MG63 (cell line): ENCODE measurements at places on chromosomes 3 and 15.
A peak's percentile ranks its signal among the peaks of the same experiment; 100 is the strongest.

GRCh38 chr3:48215466-48215865 lies 7.8 kb upstream of the CAMP start:
- no peak for DNase-seq

DNA sequence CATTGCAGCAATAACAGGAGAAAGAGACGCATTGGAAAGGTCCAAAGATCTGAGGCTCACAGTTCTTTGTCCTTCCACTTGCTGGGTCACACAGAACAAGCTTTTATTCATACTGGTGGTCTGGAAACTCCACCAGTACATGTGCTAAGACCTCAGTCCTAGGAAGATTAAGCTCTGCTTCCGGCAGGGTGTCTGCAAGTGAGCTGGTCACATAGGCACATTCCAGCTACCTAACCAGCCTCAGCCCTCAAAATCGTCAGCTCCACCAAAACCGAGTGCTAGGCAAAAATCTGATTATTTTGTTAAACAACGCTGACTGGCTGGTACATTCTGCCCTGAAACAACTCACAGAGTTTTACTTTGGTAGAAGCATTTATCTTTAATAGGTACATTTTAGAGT lies 2.2 kb downstream of the ZBED2 start:
- DNase-seq: no peak

- DNase-seq: no peak
Observed at GRCh38 chr15:80984856-80985255, 4.8 kb downstream of the MESD start.

GRCh38 chr15:41811432-41812195 lies 16.3 kb upstream of the JMJD7 start:
- peak; percentile 47 for DNase-seq

DNA sequence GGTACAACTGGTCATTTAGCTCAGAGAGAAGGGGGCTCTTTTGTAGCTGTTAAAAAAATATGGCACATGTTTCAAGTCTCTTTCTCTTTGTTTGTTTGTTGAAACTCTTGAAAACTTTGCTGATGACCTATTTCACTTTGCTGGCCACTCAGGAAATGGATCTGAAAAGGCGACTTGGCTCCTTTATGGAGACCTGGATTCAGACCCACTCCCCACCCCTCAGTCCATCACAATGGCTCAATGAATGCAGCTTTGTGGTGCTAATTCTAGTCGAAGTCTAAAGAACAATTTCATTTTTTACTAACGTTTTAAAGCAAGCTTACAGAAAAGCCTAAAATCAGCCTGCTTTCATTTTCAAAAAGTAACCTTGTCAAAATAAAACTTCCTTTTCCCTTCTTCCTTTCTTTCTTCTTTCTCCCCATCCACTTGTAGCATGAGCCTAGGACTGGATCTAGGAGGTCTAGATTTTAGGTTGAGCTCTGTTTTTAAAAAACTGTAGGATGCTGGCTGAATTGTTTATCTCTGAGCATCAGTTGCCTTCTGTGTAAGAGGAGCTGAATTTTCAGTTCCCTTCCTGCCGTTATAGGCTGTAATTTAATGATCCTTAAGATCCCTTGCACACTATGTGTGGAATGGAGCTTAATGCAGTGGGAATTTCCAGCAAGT lies 165.5 kb upstream of the FEZF2 start:
- no peak for DNase-seq

- DNase-seq: no peak
Observed at GRCh38 chr3:113795693-113796092, 42.9 kb upstream of the GRAMD1C start.

GRCh38 chr3:135038186-135038585 lies 243.1 kb downstream of the EPHB1 start:
- DNase-seq: no peak
